HCEC 1CT (cell line): ENCODE measurements at places on chromosomes 4 and X.

- DNase-seq: no peak
Observed at GRCh38 chr4:140242357-140243277, 88.6 kb upstream of the MAML3 start.

GRCh38 chr4:53644607-53645006 is 53.3 kb upstream of the LNX1 start:
- no peak for DNase-seq

- no peak for DNase-seq
Observed at GRCh38 chr4:6595897-6596537, 21.0 kb downstream of the MAN2B2 start.

DNA sequence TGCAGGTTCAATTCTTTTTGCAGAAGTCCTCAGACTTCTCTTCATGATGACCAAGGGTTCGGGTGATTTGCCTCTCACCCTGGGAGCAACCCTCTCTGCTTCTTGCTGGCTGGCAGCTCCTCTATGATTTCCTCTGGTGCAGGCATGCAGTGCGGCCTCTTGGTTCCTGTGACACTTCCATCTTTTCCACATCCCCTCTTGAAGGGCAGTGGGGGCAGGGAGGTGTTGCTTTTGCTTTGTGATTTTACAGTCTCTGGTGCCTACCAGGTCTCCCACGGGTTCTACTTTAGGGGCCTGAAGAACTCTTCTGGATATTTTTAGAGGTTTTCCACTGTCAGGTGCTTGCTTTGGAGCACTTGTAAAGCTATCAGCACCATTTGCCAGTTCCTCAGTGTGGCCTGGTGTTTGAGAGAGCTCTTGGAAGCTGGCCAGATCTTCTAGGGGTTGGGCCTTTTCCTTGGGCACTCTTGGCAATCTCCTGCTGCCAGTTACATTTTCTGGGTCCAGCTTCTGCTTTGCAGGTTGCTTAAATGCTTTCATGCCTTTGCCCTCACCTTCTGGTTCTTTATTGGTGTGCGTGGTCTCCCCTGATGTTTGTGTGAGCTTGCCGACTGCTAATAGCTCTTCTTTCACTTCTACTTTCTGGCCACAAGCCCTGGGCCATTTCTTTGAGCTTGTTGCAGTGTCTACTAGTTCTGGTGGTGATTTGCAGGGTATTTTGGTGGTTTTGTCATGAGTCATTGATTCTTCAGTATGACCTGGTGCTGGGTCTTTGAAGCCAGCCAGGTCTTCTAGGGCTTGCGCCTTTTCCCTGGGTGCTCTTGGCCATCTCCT is 11.5 kb upstream of the CHST7 start:
- no peak for DNase-seq

DNA sequence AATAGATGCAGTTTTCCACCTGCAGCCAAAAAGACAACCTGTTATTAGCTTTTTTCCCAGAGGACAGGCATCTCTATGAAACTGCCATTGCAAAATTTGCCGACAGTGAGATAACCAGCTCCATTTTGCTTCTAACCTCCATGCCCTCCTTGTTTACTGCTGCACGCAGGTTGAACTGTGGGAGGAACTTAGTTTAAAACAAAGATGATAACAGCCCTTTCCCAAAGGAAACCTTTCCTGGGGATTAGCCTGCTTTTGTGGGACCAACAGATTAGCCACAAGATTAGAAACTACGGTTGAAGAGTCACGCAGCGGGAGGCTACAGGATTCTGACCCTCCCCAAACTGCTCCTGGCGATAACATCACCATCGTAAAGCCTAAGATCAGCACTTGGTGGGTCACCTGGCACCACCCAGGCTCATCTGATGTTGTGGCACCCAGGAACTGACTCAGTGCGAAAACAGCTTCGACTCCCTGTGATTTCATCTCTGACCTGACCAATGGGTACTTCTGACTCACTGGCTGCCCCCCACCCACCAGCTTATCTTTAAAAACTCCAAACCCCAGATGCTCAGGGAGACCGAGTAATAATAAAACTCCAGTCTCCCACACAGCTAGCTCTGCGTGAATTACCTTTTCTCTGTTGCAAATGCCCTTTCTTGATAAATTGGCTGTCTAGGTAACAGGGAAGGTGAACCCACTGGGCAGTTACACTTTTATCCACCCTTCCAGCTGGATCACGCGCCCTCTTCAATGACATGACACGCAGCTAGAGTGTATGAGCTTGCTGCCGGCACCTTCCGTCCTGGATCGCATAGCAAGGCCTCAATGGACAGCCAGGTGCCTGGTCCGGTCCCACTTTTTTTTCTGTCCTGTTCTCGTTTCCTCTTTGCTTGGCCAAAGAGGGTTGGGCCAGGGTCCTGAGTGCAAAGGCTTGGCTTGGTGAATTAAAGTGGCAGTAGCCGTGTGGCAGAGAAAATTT is 27.2 kb downstream of the NOP14 start:
- no peak for DNase-seq

DNA sequence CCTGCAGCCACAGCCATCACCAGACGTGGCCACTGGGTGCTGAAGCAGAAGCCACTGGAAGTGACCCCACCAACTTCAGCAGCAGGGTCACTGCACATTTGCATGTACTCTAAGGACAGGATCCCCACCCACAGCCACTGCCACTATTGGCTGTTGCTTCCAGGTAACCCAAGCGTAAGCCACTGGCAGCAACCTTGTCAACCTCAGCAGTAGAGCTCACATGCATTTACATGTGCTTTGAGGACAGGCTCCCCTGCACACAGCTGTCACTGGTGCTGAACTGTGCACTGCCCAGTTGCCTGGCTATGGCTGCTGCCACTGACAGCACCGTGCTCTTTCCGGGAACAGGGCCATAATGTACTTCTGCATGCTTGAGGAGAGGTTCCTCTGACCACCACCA is 332.4 kb upstream of the DMD start:
- no peak for DNase-seq

GRCh38 chr4:99968330-99968729 is 18.3 kb upstream of the H2AZ1 start:
- DNase-seq: peak; percentile 62
